ENCODE measurements at places on chromosomes 12 and 14.

DNA sequence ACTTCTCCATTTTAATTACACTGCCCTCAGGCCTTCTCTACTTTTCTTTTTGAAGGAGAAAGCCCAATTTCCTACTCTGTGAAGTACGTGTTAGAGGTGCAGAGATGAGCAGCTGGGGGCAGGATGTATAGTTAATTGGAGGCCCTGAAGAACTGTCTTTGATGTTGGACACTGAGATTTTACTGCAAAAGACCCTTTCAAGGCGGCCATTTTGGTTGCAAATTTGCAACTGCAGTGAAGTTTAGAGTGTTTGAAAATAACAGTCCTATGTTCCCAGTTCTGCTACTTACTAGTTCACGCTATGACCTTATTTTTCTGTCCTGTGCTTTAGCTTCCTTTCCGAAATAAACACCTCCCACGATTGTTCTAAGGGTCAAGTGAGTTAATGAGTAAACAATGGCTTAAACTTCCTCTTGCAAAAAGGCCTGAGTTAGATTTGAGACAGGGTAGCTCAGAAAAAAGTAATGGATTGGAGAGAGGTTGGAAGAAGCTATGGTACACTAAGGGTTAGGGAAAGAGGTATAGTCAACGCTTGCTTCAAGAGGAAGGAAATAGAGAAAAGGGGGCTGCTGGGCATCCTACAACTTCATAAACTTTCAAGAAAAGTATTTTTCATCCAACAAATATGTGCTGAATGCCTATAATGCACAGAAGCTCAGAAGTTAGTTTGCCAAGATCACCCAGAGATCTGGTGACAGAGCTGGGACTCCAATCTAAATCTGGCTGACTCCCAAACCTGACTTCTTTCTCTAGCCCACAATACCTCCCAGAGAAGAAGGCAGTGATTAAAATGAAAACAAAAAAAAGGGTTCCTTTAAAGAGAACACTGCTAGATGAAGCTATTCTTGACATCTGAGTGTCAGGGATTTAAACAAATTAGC lies 26.4 kb upstream of the DICER1 start:
- DNase-seq = no peak

GRCh38 chr12:71949646-71950045 lies 11.0 kb downstream of the TPH2 start:
- no peak for DNase-seq

DNA sequence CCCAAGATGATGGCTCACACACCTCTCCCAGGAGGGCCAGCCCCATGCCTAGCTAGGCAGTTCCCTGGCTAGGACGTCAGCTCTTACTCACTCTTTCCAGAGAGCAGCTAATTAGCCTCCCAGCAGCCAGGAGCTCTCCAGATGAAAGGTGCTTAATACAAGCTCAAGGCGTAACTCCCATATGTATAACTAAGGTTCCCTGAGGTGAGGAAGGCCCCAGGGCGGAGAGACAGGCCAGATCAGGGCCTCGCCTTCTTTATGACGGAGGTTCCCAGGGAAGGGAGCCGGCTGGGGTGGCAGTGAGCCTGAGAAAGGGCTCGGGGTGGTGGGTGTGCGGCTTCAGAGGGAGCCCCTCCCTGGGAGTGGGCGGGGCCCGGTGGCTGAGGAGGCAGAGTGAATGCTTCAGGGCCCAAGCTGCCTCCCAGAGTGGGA lies 26.4 kb upstream of the ZFP36L1 start:
- DNase-seq = no peak

GRCh38 chr14:68397822-68398221 lies 395.0 kb downstream of the ZFP36L1 start:
- no peak for DNase-seq

DNA sequence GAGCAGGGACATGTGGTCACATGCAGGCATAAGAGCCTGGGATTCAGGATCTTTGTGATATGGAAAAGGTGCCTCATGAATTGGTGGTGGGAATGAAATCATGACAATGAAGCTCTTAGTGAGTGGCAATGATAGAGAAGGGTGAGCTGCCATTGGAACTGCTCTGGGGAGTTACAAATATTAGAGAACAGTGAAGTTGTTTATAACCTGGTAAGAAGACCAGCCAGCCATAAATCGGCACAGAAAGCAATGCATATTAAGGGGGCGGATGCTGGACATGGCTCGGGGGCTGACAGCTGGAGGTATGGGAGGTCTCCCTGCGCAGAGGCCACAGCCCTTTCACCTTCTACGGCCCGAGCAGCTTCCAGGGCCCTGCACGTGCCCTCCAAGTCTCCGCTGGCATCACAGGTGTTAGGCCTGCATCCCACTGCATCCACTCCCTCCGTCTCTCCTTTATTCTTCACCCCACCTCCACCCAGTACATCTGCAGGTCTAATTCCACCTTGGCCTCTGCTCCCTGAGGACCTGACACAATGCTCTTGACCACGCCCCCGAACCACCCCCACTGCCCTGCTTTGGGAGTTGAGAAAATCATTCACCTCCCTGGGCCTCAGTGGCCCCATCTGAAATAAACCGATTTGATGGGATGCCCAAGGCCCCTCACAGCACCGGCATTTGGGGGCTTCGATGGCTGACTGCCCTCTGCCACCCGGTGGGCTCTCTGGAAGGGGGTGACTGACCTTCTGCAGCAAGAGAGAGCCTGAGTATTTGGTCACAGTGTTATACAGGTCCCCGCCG lies 4.1 kb downstream of the CACNA2D4 start:
- DNase-seq = no peak

GRCh38 chr12:84842406-84843013 lies 70.1 kb downstream of the SLC6A15 start:
- peak; percentile 5 for DNase-seq

DNA sequence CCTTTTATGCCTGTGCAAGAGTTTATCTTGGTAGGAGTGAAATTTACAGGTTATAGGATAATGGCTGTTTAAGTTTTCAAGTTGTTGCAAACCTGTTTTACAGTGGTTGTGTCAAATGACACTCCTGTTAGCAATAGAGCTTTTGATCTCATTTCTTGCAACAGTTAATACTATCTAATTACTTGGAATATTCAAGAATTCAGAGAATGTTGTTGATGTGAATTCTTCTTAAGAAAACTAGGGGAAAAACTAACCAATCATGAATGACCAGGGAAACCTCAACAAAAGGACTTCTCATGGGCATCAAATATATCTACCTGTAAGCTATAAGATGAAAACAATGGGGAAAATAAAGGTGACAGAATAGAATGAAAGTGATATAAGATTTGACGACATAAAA lies 85.0 kb downstream of the IPO8 start:
- DNase-seq = no peak

DNA sequence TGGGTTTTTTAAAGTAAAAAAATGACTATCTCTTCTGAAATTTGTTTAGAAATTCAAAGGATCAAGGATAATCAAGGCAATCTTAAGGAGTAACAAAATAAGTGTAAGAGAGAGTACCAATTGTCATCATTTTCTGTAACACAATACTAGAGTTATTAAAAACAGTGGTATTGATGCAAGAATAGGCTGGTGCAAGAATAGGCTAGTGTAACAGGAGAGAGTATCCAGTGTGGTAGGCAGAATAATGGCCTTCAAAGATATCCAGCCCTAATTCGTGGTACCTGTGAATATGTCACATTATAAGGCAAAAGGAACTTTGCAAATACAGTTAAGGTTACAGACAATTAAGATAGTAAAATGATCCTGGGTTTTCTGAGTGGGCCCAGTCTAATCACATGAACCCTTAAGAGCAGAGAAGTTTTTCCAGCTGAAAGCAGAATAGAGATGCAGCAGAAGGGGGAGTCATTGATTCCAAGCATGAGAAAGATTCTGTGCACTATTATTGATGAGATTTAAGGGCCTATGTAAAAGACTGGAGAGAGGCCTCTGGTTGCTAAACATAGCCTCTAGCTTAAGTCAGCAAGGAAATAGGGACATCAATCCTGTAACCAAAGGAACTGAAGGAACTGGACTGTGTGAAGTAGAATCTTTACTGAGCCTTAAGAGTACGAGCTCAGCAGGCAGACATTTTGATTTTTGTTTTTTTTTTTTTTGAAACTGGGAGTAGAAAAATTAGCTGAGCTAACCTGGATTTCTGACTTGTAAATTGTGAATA lies 134.1 kb downstream of the GPHN start:
- DNase-seq = no peak

- DNase-seq = no peak
These were observed 1.3 kb downstream of the ZFHX2 start for GRCh38 chr14:23550131-23550811.
